ENCODE measurements at places on chromosomes 11 and 22. TPM values are rescaled to one million over a fixed set of nuclear protein-coding genes. Genes with fewer than 3 reads are reported as not detected.

DDT gene
- total RNA-seq, result 112 TPM

MS4A13 gene
- total RNA-seq, result not detected

TUBA8 gene
- 12.6 TPM for total RNA-seq

FXYD2 gene
- not detected for total RNA-seq

MYEOV gene
- total RNA-seq, result not detected

OR52I2 gene
- not detected for total RNA-seq

C1QTNF4 gene
- total RNA-seq, result 0.13 TPM

SYT9 gene
- not detected for total RNA-seq

TMEM45B gene
- total RNA-seq, result not detected

FGF3 gene
- total RNA-seq, result not detected

IL17REL gene
- not detected for total RNA-seq

MS4A3 gene
- not detected for total RNA-seq

ZNF214 gene
- total RNA-seq, result 1.9 TPM

DNA sequence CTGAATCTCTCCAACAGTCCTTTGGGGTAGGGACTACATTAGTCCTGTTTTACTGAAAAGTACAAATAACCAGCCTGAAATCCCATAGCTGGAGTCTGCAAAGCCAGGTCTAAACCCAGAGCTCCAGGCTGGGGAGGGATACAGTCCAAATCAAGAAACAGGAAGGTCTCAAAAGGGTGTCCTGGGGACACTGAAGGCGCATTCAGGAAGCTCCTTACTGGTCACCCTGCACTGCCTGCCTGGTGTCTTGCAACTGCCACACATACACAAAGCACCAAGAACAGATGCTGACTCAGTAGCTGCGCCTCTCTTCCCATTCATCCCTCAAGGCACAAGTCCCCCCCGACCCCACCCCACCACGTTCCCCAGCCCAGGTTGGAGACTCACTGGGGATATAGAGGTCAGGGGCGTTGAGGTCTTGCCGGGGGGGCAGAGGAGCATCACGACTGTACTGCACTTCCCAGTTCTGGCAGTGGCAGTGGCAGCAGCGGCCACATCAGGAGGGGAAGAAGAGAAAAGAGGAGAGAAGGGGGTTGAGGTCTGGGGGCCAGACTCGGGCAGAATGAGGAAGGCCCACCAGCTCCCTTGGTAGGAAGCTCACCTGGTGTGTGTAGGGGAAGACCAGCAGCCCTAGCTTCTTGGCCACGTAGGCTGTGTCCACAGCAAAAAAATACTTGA lies 1.6 kb downstream of the YIF1A start:
- no peak for DNase-seq

DNA sequence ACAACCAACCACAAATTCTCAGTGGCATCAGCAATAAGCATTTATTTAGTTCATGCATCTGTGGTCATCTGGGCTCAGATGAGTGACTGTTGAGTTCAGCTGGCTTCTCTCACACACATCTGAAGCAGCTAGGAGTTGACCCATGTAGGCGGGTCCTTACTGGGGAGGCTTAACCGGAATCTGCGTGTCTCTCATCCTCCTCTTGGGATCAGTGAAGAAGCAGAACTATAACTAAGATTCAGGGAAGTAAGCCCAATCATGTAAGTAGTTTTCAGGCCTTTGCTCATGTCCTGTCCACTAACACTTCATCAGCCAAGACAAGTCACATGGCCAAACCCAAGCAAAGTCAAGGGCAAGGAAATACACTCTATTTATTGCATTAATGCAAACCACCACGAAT lies 236.2 kb downstream of the C11orf87 start:
- DNase-seq, result peak; percentile 46

GRCh38 chr11:15113381-15113780 lies 1.3 kb upstream of the INSC start:
- DNase-seq, result peak; percentile 70

DNA sequence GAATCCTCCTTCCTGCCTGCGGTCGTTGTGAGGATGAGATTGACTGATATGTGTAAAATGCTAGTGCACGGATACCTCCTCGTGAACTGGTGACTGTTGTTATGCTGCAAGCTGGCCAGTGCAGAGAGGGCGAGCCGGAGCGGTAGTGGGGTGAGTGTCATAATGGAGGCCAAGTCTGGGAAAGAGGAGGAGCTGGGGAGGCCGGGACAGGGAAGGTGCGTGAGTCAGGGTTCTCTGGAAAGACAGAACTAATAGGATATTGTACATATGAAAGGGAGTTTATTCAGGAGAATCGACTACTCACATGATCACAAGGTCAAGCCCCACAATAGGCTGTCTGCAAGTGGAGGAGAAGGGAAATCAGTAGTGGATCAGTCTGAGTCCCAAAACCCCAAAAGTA lies 56.8 kb upstream of the FADD start:
- no peak for DNase-seq

GRCh38 chr11:106670069-106670468 lies 348.2 kb downstream of the GUCY1A2 start:
- DNase-seq, result peak; percentile 10

GRCh38 chr11:120130991-120131760 lies 6.7 kb downstream of the TRIM29 start:
- no peak for DNase-seq

- no peak for DNase-seq
These were observed 5.0 kb downstream of the CCDC188 start for GRCh38 chr22:20145832-20146223.

DNA sequence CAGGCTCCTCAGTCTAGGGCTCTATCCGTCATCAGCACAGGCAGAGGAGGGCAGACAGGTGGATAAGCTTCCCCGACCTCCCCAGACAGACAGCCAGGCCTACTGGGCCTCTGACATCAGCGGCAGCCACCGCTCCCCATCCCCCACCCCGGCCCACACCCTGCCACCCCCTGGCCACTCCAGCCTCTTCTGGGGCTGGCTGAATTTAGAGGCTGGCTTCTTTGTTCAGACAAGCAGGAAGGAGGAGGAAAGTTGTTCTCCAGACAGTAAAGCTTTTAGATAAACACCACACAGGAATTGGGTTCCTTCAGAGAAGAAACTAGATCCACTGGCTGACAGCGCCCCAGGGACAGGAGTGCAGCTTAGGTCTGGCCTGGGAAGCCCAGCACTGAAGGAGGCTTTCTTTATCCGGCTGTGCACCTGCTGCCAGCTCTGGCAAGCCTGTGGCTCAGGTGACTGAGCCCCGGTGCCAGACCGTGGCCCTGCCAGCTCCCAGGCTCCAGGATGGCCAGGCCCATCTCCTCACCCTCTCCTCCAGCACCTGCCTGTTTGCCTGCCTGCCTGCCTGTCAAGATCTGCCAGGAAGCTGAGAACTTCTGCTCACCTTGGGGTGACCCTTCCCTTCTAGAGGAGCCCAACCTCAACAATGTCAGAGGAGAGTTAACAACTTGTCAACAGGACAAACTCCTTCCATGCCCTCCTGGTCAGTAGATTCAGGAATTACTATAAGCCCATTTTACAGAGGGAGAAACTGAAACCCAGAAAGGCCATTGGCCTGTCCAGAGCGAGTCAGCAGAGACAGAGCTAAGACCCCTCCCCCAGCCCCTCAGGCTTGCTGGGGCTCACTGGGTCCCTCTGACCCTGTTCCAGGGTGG lies 44.0 kb upstream of the KLHL35 start:
- DNase-seq, result peak; percentile 46

- peak; percentile 57 for DNase-seq
These were observed 86.3 kb downstream of the SNX19 start for GRCh38 chr11:130829920-130830511.

DNA sequence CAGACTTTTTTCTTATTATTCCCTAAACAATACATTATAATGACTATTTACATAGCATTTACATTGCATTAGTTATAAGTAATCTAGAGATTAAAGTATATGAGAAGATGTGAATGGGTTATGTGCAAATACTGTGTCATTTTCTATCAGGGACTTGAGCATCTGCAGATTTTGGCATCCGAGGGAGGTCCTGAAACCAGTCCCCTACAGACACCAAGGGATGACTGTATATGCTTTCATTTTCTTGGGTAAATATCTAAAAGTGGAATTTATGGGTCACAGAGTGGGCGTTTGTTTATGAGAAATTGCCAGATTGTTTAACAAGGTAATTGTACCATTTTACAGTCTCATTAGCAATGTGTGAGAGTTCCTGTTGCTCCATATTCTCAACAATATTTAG lies 454.5 kb upstream of the API5 start:
- DNase-seq, result no peak

DNA sequence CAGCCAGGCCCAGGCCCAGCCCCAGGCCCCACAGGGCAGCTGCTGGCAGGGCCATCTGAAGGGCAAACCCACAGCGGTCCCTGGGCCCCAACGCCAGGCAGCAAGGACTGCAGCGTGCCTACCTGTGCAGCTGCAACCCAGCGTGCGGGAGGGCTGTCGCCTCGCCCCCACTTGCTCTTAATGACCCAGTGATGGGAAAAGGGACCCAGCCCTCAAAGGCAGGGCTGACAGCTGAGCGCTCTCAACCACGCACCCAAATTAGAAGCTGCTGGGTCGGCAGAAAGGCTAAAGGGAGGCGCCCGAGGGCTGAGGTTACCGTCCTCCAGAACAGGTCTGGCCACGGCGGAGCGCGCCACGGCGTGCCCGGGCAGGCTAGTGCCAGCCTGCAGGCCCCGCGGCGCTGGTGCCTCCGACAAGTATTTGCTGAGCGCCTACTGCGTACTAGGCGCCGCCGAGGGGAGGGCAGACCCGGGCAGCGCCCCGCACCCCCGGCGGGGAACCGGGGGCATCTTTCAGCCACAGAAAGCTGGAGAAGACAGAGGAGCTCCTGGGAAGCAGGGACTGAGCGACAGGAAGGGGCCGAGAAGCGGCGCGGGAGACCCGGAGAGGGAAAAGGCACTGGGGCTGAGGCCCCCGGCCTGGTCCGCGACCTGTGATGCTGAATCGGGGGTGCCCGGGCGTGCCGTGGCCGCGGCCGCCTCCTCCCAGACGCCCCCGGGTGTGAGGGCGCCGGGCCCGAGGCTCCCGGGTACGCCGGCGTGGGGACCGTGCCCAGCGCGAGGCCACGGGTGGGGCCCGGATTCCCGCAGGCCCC lies 773 bp downstream of the HRAS start:
- DNase-seq, result peak; percentile 86

GRCh38 chr22:48579928-48580309 lies 1247.8 kb downstream of the BRD1 start:
- DNase-seq, result no peak

- DNase-seq, result peak; percentile 68
These were observed 2.9 kb downstream of the KIRREL3 start for GRCh38 chr11:126997641-126998040.

DNA sequence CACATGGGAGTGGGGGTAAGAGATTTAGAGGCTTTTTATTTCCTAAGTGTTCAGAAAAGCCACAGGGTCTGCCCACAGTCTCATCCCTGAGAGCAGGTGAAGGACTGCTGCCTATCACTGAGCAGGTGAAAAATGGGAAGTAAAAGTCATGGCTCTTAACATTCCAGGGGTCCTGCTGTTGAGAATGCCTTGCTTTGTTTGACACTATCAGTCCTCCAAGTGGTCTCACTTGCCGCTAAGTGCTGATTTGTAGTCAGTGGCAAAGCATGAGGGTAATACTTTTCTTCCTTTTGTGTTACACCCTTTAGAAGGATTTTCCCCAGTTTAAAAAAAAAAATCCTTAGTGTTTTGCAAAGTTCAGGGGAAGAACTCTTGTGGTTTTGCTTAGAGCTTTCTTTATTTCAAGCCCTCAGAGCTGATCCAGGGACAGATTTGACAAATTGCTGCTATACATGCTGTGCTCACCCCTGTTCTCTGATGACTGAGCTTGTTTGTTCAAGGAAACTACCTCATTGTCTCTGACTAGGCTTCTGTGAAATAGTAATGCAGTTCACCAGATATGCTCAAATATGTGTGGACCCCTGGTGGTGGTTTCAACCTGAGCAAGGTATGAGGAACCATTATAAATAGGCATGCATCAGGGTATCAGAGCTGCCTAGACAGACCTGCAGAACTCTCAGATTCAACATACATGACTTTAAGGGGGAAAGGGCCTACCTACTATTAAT lies 141.0 kb downstream of the ARHGAP42 start:
- no peak for DNase-seq

DNA sequence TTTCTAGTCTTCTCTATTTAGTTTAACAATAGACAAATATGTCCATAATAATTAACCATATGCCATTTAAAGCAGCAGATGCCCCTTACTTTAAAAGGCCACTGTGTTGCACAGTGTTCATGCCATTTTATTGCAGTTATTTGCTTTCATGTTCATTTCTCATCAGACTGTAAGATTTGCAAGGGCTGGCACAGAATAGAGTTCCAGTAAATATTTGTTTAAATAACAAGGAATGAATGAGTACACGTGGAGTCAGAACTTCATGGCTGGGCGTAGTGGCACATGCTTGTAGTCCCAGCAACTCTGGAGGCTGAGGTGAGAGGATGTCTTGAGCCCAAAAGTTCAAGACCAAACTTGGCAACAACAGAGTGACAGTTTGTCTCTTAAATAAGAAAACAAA lies 1228.6 kb downstream of the LRRC4C start:
- DNase-seq, result no peak

GRCh38 chr22:45538281-45538680 lies 35.6 kb downstream of the FBLN1 start:
- DNase-seq, result no peak

- DNase-seq, result no peak
These were observed 105.3 kb downstream of the ARFGAP2 start for GRCh38 chr11:47071341-47071740.

GRCh38 chr11:85844439-85845123 lies 10.6 kb upstream of the CCDC83 start:
- DNase-seq, result no peak

GRCh38 chr11:77784572-77784971 lies 36.0 kb downstream of the RSF1 start:
- DNase-seq, result no peak

DNA sequence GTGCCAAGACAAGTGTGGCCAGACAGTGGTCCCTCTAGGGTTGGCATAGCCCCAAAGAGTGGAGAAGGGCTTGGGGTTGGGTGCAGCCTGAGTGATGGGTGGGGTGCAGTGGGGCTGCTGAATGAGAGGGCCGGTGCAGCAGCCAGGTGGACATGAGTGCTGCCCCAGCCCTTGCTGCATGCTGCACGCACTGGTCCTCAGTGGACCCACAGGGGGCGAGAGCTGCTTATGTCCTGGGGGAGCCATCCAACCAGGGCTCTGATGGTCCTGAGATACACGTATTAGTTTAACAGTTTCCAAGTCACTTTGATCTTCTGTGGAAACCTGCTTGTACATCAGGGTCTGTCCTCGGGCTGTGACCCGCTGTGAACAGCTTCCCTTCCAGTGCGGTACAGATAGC lies 23.9 kb upstream of the ACR start:
- no peak for DNase-seq

All from myocyte (in vitro differentiated cells).